ENCODE measurements at places on chromosomes 5 and 9.

DNA sequence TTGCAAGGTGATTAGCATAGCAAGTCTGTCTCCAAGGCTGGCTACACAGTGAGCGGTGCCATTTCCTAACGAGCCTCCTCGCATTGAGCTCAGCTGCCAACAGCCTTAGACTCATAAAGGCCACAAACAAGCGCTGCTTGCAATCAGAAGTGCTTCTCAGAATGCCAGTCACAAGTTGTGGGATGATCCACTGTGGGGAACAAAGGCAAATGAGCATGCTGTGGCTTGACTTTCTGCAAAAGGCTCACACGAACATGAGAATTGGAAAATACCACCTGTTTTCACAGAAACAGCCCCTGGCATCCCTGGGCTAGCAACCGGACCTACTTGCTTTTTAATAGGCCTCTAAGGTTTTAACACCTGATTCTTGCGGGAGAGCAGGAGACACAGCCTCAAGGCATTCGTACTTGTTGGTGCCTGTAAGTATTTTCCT lies 215.5 kb downstream of the FANCC start:
- no peak for DNase-seq

GRCh38 chr5:116763987-116764866 lies 189.6 kb upstream of the SEMA6A start:
- DNase-seq = no peak

- no peak for DNase-seq
Measured at GRCh38 chr9:4515958-4516375, 25.7 kb downstream of the SLC1A1 start.

DNA sequence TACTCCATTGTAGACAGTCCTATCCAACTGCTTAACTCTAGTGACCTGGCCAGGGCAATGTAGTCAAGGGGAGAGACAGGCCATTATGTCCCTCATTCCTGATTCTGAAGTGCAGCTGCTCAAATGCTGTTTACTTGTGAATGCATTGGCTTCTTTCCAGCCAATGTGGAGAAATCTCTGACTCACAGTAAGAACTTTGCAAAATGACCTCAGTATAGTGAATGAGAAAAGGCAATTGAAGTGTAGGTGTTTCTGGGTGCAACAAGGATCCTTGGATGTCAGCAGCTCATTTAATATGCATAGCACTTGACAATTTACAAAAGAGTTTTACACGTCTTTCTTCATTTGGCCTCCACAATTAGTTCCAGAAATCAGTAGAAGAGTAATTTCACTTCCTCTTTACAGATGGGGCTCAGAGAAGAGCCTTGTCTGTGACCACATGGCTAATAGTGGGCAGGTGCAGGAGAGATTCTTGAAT lies 367.2 kb downstream of the OSTF1 start:
- DNase-seq = no peak

GRCh38 chr9:93644397-93645088 lies 68.2 kb downstream of the PHF2 start:
- no peak for DNase-seq

GRCh38 chr5:18798058-18798457 lies 1163.8 kb downstream of the TAF11L14 start:
- DNase-seq = no peak

Measured in NCI-H82 (cell line).